ENCODE measurements at places on chromosomes 5 and 9.

- no peak for DNase-seq
These were observed 330.5 kb downstream of the TLR4 start for GRCh38 chr9:118034701-118035100.

- no peak for DNase-seq
These were observed 2.6 kb upstream of the ALAD start for GRCh38 chr9:113403646-113404045.

DNA sequence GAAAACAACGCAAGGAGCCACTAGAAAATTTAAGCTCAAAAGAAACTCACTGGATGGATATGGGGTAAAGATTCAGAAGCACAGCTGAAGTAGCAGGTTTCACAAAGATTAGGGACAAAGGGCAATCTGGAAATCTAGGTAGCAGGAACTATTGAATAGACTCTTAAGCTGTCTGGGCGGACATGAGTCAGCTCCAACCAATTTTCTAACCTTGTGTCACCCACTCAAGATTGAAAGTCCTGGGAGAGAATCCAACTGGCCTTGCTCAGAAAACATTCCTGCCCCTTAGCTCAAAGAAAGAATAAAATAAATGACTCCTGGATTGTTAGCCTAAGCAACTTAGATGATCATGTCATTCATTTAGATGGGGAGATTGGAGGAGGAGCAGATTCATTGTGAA is 69.2 kb downstream of the STK32A start:
- no peak for DNase-seq

DNA sequence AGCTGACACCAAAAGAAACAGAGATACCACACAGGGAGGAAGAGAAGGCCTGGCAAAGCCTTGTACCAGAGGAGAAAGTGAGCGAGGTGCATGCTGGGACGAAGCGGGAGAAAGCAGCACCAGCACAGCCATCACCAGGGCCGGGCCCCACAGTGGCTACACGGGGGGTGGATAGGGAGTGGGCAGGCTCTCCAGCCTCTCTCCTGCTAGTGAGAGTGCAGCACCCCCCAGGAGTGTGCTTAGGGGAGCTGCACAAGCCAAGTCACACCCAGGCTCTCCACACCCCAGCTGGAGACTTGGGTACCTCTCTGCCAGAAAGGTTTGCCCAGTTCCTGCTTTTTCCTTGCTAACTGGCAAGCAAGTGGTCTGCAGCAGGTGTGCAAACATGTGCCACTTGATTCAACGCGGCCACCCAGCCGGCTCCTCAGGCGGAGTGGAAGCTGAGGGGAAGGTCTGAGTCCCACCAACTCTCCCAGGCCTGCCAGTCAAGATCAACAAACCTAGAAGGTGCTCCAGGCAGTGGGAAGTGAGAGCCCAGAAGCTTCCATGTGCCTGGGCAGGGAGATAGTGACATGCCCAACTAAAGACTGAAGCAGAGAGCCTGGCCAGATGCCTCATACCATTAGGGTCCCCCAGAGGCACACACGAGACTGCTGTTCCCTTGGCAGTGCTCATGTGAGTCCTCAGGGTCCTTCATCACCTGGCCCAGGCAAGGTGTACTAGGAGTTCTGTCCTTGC is 39.9 kb downstream of the BICD2 start:
- DNase-seq = no peak

DNA sequence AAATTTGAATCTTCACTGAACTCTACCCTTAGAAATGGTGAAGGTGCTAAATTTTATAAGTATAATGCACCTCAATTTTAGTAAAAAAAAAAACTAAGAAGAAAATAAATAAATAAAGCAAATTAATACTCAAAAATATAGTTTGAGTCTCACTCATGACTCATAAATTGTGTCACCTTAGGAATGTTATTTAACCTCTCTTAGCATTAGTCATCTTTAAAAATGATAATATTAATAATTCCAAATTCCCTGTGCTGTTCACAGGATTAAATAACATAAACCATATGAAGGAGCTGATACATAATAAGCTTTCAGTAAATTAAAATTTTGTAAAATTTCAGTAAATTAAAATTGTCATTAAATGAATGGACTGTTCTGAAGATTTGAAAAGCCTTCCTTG is 339.8 kb upstream of the RGMB start:
- DNase-seq = no peak

- DNase-seq = no peak
These were observed 299.8 kb downstream of the TLE1 start for GRCh38 chr9:81389569-81389993.
